Activated naive CD4-positive, alpha-beta T cell (primary cell): ENCODE measurements at places on chromosomes 1 and 21.

- DNase-seq, result no peak
Observed at GRCh38 chr1:171748651-171749050, 6.8 kb upstream of the VAMP4 start.

DNA sequence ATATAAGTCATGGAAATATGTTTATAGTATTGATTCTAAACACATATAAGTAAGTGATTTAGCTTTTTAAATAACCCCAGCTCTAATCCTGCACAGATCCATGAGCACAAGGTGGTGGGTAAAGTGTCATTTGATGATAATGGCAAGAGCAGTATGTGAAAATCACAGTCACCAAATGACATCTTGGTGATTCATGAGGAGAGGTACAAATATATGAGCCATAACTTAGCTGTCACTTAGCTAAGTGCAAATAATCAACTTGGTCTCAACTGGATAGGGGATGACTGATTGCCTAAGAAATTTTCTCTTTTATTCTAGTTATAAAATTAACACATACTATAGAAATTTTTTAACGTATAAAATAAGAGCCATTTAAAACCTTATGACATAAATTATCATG is 198.1 kb downstream of the ZZZ3 start:
- DNase-seq, result no peak

GRCh38 chr1:165960136-165960535 is 132.7 kb downstream of the UCK2 start:
- DNase-seq, result no peak

- DNase-seq, result no peak
Observed at GRCh38 chr1:48530727-48531351, 58.8 kb upstream of the SPATA6 start.

DNA sequence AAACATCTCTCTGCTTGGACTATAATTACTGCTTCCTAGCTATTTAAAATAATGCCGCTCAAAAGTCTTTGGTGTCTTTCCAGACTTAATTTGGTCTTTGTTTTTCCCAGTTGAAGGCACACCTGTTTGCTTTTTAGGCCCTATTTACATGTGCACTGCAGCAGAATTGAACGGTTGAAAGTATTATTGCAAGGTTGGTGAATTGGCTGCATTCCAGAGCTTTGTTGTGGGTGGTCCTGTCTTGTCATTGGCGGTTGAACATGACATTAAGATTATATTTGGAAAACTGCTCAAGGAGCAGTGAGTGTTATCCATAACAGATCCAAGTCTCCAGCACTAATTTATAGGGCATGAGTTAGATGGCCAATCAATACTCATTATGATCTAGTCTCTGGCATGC is 656.3 kb downstream of the PTPRC start:
- DNase-seq, result no peak

GRCh38 chr1:65904681-65905083 is 112.0 kb downstream of the PDE4B start:
- DNase-seq, result no peak
